ENCODE measurements at places on chromosomes 7 and 10.

- no peak for DNase-seq
Observed at GRCh38 chr7:48681006-48681405, 243.3 kb upstream of the CDC14C start.

DNA sequence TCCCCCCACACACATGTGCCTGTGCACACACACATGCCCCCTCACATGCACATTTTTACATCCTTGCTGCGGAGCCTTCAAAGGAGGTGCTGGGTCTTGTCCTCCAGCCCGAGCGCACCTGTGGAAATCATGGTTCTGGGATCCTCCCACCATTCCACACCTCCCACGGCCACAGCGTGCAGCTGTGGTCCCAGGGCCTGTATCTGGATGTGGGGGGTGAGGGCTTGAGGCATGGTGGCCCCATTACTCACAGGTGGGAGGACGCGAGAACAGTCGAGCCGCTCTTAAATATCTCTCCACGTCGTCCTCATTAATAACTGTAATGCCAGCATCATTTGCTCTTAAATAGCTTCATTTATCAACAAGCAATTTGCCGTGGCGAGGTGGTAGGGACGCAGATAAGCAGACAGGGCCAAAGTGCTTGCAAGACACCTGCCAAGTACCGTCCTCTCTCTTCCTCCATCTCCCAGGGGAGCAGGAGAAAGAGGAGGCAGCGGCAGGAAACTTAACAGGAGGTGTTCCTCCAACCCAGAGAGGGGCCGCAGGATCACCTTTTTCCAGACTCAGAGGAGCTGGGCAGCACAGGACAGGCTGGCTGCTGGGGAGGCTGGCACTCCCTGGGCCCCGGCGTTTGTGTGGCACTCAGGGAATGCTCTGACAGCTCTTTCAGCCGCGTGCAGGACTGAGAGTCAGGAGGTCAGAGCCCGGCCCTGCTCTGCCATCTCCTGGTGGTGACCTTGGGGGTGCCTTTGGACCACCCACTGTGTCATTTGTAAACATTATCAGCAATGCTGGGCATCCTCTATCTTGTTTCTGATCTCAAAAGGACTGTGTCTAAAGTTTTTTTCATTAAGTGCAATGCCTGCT, 87.4 kb downstream of the CDH23 start:
- DNase-seq = no peak

DNA sequence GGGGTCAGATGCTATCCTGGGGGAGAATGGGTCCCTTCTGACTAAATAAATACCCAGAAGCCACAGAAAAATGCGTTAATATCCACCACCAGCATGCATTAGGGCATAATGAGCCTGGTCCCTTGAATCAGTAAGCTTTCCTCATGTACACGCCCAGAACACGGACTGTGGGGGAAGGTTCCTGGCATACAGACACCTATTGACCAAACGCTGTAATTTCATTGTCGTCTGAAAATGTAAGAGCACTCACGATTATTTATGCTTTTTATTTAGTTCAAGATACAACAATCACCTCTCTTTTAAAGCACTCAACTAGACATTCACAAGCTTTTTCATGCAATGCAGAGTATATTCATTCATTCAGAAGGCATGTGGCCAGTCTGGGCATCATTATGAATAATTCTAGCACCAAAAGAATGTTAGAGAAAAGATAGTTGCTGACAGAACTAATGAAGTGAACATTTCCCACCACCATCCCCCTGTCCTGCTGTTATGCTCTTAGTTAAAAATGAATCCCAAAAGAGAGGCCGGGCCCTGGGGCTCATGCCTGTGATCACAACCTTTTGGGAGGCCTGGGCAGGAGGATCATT, 101.0 kb downstream of the SVIL start:
- DNase-seq = no peak

GRCh38 chr7:96311967-96312366, 9.9 kb downstream of the SLC25A13 start:
- no peak for DNase-seq

- no peak for DNase-seq
Observed at GRCh38 chr7:135180122-135180521, 9.6 kb upstream of the CYREN start.

GRCh38 chr7:78490524-78490923, 692.0 kb downstream of the PHTF2 start:
- no peak for DNase-seq

DNA sequence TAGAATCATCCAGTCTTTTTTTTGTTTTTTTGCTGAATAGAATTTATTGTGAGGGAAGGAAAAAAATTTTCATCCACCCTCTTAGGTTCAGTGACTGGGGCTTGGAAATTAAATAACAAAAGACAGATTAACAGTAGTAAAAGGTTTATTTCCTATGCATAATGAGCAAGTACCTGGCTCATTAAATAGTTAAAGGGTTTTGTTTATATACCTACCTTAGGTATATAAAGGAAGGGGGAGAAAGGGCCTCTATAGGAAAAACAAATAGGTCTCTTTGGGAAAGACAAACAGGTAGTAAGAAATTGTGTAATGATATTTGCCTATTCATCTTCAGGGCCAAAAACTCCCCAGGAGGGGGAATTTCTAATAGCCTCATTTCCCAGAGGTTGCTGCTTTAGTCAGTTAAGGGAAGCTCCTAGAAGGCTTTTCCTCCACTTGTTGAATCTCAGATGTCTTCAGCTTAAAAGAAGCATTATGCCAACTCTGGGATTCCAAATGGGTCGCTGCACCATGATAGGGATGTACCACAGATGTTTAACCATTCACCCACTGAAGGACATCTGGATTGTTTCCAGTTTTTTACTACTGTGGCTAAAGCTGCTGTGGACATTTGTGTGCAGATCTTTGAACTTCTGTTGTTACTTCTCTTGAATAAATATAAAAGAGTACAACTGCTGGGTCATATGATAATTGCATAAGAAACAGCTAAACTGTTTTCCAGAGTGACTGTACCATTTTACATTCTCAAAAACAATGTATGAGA, 11.3 kb downstream of the ACADSB start:
- DNase-seq = no peak

DNA sequence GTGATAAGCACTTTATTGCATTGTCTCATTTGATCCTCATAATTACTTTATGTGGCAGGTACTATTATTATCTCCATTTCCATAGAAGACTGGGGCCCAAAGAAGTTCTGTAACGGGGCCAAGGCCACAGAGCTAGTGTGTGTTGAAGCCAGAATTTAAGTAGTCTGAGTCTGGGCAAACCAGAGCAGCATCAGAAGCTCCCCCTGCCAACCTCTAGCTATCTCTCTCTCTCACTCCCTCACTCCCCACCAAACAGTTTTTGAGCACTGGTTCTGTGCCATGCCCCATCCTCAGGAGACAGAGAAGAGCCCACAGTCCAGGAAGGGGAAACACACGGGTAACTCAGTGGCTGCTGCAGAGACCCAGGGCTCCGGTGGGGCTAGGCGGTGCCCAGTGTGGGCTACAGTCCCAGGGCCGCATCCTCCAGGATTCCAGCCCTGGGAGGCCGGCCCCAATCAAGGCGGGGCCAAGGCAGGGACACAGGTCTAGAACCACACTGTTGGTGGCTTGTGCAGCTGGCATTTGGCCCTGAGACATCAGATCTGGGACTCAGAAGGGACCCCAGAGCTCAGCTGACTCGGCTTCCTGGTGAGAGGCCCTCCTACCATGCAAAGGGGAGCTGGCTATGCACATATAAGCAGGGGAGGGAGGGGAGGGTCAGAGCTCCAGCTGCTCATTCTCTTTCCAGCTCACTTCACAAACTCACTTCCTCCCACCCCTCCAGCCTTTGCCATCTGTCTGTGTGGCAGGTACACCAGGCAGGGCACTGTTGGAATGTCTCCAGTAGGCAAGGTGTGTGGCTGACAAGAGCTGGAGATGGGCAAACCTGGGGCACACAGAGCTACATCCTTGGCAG, 34.4 kb downstream of the COL13A1 start:
- DNase-seq = no peak

DNA sequence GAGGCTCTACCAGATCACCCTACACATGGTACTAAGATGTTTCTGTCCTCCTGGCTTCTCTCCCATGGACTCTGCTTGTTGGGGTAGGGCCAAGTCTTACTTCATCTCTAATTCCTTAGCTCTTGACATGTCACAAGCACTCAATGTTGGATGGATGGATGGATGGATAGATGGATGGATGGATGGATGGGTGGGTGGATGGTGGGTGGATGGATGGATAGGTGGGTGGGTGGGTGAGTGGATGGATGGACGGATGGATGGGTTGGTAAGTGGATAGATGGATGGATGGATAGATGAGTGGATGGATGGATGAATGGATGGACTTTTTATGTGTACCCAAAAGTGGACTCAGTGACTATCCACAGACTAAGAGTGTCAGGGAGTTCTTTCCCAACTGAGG, 28.5 kb downstream of the HSPA12A start:
- DNase-seq = no peak

DNA sequence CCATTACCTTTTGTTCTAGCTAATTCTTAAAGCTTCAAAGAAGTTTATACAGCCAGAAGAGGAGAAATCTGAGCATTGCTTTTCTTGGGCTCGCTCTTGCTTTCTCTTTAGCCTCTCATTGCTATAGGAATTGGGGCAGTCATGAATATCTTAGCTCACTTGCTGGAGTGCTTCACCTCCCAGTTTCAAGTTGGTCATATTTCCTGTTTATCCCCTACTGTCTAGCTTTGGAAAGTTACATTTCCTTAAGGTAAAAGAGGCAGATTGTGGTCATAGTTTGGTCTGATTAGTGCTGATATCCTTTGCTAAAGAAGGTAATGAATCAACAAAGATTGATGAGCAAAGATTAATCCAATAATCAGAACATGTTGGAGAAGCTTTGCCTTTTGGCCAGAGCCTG, 77.7 kb upstream of the GLI3 start:
- DNase-seq = no peak

GRCh38 chr10:76291175-76291574, 859.8 kb downstream of the LRMDA start:
- no peak for DNase-seq

- DNase-seq = no peak
Observed at GRCh38 chr10:131111471-131112080, 199.9 kb downstream of the TCERG1L start.
